Mucosa of gallbladder (tissue), 1 donor: ENCODE measurements at places on chromosomes 6 and 20.

DNA sequence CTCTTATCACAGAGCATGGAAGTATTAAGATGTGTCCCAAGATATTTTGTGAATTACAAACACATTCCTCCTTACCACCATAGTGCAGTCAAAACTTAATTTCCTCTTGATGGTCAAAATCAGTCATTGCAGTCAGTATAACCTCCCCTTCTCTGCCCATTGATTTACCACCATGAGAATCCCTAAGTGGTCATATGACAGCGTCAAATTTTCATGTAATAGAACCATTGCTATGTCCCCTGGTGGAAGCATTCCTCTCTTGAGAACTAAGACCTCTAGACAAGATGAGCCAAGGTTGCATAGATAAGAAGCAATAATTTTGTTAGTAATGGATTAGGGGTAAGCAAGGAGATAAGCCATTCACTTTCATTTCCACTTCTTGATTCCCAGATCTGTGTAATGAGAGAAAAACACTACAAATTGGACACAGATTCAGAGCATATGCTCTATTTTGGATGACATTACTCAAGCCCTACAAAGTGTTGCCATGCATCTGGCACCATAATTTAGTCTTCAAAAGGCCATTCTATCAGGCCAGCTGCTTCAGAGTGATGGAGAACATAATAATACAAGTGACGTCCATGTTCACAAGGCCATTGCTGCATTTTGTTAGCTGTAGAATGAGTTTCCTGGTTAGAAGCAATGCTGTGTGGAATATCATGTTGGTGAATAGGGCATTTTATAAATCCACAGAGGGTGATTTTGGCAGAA lies 49.6 kb upstream of the PDE7B start:
- DNase-seq, result no peak

GRCh38 chr20:53914091-53914780 lies 156.2 kb downstream of the BCAS1 start:
- peak; percentile 34 for DNase-seq

- DNase-seq, result peak; percentile 27
Observed at GRCh38 chr20:32017711-32018251, 7.5 kb downstream of the CCM2L start.

DNA sequence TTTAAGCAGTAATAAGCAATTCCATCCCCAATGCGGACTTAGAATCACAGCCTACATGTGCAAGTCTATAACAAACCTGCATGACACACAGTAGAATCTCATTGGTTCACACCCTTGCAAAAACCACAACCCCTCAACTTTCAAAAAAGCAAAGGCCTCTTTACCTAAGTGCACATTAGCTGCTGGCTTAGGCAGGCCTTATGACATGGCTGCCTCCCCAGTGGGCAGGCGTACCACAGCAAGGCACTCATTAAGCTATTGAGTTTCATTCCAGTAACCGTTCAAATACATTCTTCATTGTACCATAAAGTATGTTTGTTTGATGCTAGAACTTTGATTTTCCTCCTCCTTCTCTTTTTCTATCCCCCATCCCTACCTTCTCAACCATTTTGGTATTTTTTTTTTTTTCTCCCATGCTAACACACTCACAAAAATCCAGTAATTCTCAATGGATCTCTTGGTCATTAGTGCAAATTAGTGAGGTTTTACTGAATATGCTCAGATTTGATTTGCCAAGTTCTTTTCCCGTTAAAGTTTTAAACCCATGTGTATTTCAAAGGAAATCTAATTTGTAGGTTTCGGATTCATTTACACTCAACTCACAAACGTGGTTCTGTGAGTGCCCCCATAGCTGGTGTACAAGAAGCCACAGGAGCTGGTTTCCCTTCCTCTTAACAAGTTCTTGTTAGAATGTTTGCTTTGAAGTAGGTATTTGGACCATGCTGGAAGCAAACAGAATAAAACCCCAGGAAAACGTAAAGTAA lies 460.4 kb upstream of the RUNX2 start:
- DNase-seq, result no peak

DNA sequence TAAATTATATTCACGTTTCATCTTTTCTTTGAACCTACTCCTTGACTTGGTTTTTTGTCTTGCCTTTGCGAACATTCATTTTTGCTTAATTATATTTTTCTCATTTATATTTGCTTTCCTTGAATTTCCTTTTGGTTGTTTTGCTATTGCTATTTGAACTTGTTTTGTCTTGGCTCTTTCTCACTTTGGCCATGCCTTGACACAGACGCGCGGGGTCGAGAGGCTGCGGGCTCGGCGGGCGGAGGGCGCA lies 7.1 kb upstream of the TMEM14A start:
- DNase-seq, result no peak

DNA sequence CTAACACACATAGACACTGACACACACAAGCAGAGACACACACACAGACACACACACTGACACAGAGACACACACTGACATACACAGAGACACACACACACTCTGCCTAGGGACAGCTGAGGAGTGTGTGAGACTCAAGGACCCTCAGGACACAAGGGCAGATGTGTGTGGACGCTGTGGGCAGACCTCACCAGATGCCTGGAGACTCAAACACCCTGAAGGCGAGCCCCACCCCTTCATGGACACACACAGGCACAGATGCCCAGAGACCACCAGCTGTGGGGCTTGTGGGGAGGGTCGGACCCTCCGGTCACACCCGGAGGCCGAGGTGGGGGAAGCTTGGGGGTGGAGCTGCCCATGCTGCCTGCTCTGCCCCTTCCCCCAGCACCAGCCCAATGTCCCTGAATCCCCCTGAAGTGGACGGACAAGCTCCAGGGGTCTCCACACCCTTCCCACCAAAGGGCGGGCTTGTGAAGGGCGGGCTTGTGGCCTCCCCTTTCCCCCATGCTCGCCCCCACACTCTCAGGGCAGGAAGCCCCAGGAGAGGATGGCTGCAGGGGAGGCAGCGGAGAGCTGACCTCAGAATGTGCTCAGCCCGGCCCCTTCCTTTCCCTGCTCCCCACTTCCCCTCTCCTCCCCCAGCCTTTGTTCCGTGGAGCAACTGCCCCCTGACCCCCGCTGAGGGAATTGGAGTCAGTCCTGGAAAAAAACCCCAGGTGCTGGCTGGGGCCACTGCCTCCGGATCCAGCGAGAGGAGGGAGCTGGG lies 13.9 kb upstream of the ABHD16B start:
- DNase-seq, result no peak

GRCh38 chr6:16690608-16691142 lies 70.6 kb downstream of the ATXN1 start:
- DNase-seq, result no peak

DNA sequence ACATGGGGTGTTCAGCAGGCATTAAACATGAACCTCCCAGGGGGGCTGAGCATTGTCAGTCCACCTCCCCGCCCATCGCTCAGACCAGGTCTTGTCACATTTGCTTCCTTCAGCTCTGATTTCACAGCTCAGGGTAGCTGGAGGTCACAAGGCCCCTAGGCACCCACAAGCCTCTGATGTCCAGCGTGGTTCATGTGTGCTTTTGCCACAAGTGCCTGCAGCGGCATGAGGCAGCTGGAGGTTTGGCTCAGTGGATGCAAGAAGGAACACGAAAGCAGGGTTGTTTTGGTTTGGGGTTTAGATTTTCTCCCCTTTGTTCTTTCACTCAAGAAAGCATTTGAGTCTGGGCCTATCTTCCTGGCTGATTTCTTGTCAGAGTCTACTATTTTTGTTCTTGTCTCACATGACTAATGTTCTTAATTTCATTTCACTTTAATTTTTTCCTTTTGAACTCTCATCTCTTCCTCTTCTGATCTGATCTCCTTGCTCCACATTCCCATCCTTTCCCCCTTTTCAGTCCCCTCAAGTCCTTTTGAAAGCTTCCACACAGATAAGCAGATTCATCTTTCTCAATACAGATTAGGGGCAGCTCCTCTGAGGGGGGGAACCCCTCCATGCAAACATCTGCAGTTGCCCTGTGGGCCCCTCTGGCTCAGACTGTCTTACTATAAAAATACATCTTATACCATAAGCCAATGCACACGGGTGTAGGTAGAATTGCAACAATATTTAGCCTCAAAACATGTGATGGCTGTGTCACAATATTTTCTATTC lies 68.1 kb upstream of the CEP85L start:
- DNase-seq, result no peak

GRCh38 chr6:28634761-28635546 lies 109.3 kb downstream of the GPX5 start:
- DNase-seq, result no peak

DNA sequence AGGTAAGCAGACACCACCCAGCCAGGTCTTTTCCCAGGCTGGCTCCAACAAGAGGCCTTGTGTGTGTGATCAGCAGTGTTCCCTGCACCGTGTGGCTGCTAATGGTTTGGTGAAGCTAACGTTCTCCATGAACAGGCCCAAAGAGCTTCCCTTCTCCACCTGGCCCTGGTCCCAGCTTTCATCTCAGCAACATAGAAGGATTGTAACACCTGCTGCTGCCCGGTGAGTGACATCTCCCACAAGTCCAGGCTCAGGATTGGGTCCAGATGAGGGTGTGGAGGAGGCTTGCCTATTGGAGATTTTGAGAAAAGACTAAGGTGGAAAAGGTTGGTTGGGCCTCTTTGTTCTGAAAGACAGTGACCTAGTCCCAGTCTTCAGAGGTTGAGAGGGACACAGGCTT lies 89.6 kb downstream of the TMEM242 start:
- no peak for DNase-seq

DNA sequence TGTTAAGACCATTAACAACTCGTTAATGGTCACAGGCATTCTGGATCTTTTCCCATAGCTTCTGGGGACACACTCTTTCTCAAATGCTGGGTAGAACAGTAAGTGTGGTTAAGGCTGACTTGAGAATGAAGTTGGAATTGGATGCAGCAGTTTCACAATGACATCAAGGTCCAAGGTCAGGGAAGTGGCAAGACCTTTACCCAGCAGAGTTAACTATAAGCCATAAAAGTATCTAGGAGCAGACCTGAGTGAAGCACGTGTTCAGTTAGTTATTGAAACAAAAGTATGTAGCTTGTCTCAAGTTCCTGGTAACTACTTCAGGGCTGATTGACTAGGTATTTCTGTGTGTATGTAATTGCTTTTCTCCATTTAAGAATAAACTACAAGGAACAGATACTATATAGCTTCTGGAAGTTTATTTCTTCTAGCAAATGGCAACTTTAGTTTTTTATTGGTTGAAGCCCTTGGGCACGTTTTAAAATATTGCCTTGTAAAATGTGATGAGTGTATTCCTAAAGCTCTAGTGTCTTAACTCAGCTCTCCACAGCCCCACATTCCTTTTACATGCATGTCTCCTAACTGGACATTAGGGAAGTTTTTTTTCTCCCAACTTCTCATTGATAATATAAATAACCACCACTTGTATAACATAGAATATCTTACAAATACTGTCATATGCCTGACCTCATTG lies 479.0 kb upstream of the CITED2 start:
- peak; percentile 53 for DNase-seq

GRCh38 chr20:46011631-46012482 lies 3.1 kb downstream of the MMP9 start:
- no peak for DNase-seq

GRCh38 chr6:83019741-83020140 lies 45.9 kb downstream of the UBE3D start:
- no peak for DNase-seq

GRCh38 chr6:25981568-25982263 lies 19.1 kb downstream of the TRIM38 start:
- DNase-seq, result no peak

DNA sequence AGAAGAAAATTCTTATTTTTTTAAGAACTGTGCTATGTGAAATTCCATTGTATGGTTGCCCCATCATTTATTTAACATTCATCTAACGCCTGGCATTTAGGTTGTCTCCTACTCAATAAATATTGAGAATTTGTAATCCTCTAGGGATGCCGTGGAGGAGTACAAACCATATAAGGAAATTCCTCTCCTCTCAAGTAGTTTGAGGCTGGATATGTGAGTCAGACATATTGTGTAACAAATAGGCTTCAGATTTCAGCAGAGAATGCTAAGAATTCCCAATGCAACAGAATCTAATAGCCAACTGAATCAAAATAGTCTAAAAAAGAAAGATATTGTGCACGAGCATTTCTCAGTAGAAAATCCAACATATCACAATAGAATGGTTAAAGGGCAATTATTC lies 174.7 kb downstream of the OTOR start:
- no peak for DNase-seq

GRCh38 chr6:29516108-29516507 lies 28.4 kb upstream of the MAS1L start:
- no peak for DNase-seq

DNA sequence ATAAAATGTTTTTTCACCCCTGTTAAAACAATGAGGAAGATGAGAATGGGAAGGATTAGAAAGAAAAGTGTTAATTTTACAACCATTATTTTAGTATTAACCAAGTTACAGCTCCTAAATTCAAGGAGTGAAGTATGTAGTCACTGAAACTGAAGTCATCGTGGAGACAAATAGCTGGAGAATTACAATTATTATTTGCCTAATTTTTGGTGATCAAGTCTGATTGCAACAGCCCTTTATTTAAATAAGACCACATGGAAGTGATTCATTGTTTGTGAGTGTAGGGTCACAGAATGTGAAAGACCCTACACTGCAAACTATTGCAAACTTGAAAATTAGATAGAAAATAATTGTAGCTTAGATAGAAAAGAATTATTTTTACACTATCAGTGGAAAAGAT lies 292.4 kb downstream of the CENPW start:
- no peak for DNase-seq

GRCh38 chr6:163947276-163947675 lies 532.8 kb downstream of the QKI start:
- no peak for DNase-seq

DNA sequence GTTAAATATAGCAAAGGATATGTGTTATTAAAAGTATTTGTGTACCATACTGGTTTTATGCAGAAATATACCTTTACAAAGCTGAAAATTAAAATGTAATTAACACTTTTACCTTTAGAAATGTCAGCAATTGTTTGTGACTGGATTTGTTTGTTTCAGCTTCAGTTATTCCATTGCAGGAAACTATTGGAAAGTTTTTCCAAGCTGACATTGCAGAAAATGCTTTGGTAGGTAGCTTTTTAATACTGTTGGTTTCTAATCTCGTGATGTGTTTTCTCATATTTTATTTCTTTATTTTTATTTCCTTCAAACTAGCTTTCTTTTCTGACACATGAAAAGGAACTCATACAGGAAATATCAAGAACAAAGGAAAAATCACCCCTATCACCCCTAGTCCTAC lies 8.2 kb downstream of the NDUFAF5 start:
- DNase-seq, result no peak

DNA sequence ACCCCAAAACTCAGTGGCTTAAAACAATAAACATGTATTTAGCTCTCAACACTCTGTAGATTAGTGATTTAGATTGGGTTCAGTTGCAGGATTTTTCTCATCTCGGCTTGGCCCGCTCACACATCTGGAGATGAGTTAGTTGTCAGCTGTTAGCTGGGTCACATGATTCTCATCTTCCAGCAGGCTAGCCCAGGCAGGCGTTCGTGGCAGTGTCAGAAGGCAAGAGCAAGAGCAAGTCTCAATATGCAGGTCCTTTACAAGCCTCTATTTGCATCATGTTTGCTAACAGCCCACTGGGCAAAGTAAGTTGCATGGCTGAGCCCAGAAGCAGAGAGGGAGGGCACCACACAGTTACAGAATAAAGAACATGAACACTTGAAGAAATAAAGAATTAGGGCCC lies 83.6 kb upstream of the MYLIP start:
- no peak for DNase-seq
